ENCODE measurements at places on chromosomes 1 and 21.
A peak's percentile ranks its signal among the peaks of the same experiment; 100 is the strongest.

- no peak for DNase-seq
Observed at GRCh38 chr1:39650431-39650830, 11.0 kb upstream of the HEYL start.

GRCh38 chr21:38544661-38545060, 46.4 kb upstream of the ERG start:
- no peak for DNase-seq

- DNase-seq: no peak
Observed at GRCh38 chr1:198030682-198031081, 113.5 kb downstream of the LHX9 start.

DNA sequence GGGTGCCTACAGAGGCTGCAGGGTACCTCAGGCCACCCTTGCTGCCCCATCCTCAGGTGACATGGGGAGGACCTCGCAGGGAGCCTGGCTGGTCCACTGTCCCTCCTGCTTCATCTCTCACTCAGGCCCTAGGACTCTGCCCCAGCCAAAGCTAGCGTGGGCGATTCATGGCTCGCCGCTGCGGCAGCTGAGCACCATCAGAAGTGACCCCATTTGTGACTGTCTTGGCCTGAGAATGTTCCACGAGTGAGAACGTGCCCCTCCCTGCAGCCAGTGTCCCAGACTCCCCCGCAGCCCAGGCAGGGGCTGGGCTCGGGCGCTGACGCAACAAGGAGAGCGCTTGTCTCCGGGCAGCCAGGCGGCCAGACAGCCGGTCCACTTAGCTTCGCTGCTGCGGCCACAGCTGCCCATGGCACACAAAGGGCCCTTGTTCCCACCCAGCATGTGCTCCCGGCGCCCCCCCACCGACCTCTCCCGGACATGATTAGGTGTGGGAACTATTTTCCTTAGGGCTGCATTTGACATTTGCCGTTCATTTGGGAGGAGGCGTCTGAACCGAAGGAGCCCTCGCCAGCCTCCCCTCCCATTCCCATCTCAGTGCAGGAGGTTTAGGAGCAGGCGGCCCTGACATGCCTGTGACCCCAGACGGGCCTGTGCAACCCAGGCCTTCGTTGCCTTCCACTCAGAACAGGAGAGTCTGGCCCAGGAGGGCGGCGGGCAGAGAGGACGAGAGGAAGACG, 19.3 kb upstream of the POFUT2 start:
- DNase-seq: no peak

DNA sequence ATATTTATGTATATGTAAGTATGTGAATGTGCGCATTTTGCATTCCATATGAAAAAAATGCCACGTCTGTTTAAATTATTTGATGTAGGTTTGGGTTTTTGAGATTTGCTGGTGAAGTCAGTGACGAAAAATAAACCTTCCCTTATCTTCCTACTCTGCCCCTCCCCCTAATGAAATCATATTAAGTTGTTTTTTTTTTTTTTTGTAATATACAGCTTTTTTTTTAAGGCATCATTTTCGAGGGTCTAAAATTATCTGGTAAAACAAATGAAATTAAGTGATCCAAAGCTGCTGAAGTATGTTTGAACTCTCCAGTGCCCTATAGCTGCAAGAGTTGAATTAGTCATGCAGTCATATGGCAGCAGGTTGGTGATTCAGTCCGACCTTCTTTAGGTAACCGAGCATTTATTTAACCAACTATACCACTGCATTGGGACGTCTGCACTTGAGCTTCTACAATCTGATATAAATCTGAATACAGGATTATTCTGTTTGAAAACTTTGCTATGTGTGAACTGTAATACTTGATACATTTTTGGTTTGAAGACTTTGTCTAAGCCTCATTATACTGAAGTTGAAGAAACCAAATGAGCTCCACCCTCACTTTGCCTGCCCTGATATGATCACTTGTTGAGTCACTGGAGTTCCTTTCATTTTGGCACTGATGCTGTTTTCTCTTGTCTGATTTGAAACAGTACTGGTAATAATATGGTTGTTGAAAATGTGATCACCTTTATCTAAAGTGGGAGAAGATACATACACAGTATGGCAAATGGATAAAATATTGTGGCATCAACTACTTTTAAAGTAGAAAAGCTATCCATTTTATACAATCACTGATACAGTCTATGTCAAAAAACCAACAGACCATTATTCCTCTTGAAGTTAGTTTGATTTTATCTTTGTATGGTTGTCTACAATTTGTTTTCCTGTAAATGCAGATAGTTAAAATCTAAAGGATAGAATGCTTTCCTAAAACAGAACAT, 11.7 kb downstream of the PDIK1L start:
- no peak for DNase-seq

- no peak for DNase-seq
Observed at GRCh38 chr1:30848130-30848529, 60.4 kb downstream of the SDC3 start.

- no peak for DNase-seq
Observed at GRCh38 chr1:222339376-222339947, 208.4 kb downstream of the HHIPL2 start.

DNA sequence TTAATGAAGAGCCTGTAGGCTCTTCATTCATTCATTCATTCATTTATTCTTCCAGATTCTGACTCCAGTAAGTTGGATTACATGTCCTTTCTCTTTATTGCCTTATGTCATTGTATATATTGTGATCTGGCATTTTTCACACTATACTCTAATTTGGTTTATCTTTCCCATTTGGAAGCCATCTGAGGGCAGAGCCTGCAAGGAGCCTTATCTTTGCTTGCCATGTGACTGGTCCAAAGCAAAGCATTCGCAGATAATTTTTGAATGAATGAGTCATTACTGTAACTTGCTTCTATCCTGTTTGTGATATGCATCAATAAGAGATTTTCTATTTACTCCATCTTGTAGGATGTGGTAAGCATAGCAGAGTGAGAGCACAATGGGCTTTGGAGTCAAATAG, 108.4 kb upstream of the DAB1 start:
- DNase-seq: no peak

GRCh38 chr21:41678924-41679318, 87.9 kb downstream of the RIPK4 start:
- DNase-seq: peak; percentile 1

- DNase-seq: no peak
Observed at GRCh38 chr1:58735586-58735985, 35.7 kb upstream of the MYSM1 start.

DNA sequence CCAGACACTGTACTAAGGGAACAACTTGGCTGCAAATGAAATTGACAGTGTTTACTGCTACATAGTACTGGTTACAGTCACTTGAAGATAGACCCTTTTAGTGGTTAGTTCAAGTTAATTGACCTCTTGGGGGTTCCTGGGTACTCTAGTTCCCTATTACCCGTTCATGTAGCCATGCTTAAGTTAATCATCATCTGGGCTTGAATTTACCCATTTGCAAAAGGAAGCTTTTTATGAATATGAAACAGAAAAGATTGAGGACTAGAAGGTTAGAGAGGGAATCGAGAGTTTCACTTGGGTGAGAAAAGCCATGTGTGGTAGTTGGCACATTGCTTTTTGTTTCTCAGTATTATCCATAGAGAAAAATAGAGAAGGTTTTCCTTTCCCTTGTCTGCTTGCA, 2.7 kb downstream of the MIA3 start:
- no peak for DNase-seq

- DNase-seq: no peak
Observed at GRCh38 chr21:41972511-41973205, 18.8 kb upstream of the C2CD2 start.

- DNase-seq: no peak
Observed at GRCh38 chr1:178531887-178532286, 19.0 kb downstream of the TEX35 start.
